ENCODE measurements at places on chromosomes 13 and 19.

GRCh38 chr19:30959011-30959410 is 390.2 kb downstream of the TSHZ3 start:
- no peak for DNase-seq

DNA sequence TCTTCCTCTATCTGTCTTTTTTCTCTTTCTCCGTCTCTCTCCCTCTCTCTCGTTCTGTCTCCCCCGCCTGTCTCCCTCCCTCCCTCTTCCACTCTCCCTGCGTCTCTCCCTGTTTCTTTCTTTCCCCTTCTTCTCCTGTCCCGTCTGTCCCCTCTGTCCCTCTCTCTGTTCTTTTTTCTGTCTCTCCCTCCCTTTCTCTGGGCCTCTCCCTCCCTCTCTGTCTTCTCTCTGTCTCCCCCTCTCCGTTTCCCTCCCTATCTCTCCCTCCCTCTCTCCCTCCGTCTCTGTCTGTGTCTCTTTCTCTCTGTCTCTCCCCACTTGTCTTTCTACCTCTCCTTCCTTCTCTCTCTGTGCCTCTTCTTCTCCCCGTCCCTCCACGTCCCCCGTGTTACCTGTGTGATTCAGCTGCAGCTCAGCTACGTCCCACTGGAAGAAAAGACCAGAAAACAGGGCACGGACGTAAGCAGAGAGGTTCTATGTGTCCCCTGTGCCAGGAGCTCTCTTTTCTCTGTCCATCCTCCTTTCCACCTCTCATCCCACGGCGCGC is 1.2 kb downstream of the CD70 start:
- no peak for DNase-seq

GRCh38 chr13:95627590-95627989 is 16.9 kb downstream of the DZIP1 start:
- DNase-seq = no peak

GRCh38 chr19:39246951-39247669 is 1.5 kb downstream of the IFNL4 start:
- peak; percentile 60 for DNase-seq

DNA sequence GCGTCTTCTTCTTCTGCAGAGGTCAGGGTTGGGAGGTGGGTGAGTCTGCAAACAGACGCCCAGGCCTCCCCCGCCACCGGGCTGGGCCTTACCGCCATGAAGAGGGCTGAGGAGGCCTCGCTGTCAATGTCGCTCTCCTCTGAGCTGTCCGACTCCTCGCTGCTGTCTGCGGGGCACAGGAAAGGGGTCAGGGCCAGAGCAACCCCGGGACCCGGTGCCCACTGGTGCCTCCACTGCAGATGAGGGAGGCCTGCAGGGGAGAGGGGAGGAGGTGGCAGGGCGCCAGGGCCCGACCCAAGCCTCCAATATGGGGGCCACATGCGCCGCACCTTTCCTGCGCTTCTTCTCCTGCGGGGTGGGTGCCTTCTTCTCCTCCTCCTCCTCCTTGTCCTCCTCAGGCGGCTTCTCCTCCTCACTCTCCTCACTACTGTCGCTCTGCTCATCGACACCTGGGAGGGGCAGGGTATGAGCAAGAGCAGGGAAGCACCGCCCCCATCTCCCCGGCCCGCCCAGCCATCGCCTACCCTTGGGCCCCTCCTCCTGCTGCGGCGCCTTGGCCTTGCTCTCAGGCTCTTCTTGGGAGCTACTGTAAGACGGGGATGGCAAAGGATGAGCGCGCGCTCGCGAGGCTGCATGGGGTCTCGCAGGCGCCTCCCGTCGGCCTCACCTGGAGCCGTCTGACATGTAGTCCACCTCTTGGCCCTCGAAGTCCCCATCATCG is 5.5 kb upstream of the PSPN start:
- no peak for DNase-seq

DNA sequence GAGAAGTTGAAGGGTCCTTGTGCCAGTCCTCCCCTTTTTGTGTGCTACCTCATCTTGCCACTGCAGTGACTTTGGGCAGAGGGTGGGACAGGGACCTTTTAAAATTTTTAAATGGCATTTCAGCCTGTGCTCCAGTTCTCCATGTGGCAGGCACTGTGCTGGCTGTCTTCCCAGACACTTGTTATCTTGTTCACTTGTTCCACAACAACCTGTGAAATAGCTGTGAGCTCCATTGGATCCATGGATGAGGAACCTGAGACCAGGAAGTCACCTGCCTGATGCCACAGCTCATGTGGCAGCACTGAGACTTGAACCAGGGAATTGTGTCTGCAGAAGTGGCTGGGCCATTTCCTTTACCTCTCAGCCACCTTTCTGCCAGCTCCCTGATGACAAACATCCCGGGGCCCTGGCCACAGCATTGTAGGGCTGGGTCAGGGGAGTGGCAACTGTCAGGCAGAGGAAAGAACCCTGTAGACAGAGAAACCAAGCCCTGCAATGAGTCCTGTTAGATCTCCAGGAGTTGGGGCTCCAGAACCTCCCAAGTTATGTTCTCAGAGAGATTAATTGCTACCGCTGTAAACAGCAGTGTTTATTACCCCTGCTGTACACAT is 6.4 kb downstream of the EGLN2 start:
- no peak for DNase-seq

DNA sequence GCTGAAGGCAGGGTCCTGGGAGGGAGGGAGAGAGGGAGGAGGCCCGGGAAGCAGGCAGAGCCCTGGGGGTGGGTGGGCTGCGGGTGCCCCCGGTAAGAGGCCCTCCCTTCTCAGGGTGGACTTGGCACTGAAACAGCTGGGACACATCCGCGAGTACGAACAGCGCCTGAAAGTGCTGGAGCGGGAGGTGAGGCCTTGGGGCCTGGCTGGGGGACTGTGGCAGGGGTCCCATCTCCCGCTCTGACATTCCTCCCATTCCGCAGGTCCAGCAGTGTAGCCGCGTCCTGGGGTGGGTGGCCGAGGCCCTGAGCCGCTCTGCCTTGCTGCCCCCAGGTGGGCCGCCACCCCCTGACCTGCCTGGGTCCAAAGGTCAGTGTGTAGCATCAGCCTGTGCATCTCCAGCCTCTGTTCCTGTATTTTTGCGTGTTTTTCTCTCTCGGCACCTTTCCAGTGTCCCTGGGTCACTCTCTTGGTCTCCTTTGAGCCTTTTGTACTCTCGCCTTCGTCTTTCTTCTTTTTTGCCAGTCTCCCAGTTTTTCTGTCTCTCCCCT is 53.4 kb downstream of the TRPM4 start:
- no peak for DNase-seq

GRCh38 chr19:2164020-2164998 is 576 bp downstream of the DOT1L start:
- no peak for DNase-seq

DNA sequence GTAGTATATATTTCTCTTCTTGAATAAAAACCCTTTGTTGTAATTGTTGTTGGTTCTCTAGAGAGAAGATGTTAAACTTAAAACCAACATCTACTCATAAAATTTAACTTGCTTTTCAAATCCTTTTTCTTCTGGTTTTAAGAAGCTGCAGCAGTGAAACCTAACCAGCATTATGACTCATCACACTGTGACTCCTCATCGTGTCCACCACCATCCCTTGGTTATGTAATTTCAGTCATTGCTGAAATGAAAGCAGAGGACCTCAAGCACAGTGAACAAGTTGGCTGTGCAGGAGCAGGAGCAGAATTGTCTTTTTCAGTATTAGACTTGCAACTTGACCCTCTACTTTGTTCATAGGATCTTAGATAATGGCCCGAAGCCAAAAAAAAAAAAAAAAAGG is 64.9 kb upstream of the HTR2A start:
- no peak for DNase-seq
